GM12891 (cell line): ENCODE measurements at places on chromosomes 11 and 22.
A peak's percentile ranks its signal among the peaks of the same experiment; 100 is the strongest.

GRCh38 chr11:2095198-2095520 is 44.0 kb downstream of the IGF2 start:
- no peak for DNase-seq

GRCh38 chr11:65454696-65455456 is 32.3 kb downstream of the NEAT1 start:
- peak; percentile 94 for DNase-seq

- no peak for DNase-seq
Measured at GRCh38 chr11:121134741-121135312, 33.8 kb downstream of the TECTA start.

- DNase-seq, result no peak
Measured at GRCh38 chr11:121067453-121067852, 33.6 kb upstream of the TECTA start.

DNA sequence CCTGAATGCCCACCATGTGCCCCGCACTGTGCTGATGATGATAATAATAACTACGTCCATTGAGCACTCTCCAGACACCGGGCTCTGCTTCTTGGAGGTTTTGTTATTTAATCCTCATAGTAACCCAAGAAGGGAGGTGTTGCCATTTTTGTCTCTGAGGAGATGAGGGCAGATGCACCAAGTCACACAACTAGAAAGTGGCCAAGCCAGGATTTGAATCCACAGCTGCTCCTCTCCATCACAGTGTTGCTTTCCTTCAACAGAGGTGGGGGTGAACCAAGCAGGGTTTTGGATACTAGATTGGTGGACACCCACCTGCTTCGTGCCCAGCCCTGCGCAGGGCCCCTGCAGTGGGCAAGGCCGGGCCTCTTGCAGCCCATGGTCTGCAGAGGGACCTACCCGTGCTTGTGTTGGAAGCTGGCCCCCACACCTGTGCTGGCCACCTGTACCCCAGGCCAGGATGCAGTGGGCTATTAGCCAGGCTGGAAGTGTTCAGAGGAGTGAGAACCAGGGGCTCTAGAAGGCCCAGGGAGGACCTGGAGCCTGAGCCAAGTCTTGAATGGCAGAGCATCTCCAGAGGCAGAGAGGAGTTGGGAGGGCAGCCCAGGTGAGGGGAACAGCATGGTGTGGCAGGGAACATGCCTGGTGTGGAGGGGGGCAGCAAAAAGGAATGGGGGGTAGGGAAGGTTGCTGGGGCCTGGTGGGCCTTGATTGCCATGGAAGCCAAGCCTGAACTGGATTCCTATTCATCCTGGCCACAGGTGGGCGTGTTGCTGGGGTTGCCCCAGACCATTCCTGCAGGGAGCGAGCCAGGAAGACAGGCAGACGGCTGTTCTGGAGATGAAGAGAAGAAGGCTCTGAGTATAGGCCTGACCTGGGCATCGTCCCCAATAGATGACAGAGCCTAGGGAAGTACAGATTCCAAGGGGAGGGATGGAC is 2.7 kb upstream of the DPP3 start:
- no peak for DNase-seq

GRCh38 chr11:72114570-72114969 is 2.1 kb upstream of the ANAPC15 start:
- no peak for DNase-seq

- DNase-seq, result no peak
Measured at GRCh38 chr11:103903621-103904323, 132.7 kb upstream of the DDI1 start.

GRCh38 chr11:6350486-6350885 is 30.2 kb upstream of the CAVIN3 start:
- DNase-seq, result no peak

GRCh38 chr11:77472991-77473800 is 698 bp downstream of the PAK1 start:
- peak; percentile 49 for DNase-seq

GRCh38 chr22:39349506-39349966 is 255 bp upstream of the SYNGR1 start:
- DNase-seq, result peak; percentile 62

DNA sequence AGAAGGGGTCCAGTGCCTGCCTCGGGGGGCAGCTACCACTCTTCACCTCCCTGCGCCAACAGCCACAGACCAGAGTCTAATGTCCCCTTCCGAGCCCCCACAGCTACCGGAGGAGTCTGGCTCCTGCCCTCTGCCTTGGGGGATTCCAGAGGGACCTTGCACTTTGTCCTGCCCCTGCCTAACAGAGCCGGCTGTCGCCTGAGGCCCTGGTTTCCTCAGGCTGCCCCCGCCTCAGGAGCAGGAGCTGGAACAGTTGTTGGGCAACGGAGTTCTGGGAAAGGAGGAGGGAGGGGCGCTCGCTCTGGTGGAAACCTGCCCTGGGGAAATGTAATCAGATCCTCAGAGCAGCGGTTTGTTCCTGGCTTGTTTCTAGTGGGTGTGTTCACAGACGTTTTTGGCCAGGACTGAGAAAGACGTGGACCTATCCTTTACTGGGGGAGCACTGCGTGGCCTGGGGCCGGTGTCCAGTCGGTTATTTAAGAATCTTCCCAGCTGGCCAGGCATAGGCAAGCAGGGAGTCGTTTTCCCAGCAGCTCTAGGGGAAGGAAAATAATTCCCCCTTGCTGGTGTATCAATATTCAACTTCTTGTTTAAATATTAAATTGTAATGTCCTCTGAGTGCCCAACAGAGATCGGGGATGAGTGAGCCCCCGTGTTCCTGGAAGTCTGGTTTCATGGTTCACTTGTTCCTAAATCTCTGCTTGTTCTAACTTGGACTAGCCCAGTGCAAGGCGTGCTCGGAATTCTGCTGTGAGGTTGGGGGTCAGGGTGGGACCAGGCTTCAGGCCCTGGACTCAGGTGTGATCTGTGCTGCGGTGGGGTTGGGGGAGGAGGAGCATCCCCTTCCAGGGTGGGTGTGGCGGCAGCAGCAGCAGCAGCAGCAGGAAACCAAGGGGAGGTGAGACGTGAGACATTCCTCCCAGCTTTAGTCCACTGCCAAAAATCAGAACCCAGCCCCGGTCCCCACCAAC is 32.1 kb downstream of the A4GALT start:
- no peak for DNase-seq

DNA sequence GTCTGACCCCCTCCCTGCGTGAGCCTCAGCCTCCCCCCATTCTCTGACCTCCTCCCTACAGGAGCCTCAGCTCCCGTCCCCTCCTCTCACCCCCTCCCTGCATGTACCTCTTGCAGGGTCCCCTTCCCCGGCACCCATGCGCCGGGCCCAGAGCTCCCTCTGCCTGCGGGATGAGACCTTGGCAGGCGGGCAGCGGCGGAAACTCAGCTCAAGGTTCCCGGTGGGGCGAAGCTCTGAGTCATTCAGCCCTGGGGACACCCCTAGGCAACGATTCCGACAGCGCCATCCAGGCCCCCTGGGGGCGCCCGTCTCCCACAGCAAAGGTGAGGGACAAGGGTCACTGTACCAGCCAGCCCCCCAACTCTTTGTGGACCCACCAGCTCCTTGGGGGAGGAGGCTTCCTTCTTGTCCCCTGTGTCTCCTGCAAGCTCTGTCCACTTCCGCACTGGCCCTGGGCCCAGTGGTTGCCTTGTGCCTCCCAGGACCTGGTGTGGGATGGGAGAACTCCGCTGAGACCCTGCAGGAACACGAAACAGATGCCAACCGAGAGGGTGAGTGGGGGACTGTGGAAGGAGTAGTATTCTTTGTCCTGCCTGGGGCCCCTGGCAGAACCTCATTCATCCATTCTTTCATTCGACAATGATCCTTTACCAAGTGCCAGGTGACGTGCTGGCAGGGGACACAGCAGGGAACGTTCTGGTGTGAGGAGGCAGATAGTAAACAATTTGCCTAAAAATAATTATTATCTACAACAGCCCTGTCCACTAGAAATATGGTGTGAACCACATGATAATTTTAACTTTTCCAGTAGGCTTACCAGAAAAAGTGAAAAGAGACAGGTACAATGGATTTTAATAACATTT is 3.7 kb upstream of the RPS6KA4 start:
- peak; percentile 84 for DNase-seq

DNA sequence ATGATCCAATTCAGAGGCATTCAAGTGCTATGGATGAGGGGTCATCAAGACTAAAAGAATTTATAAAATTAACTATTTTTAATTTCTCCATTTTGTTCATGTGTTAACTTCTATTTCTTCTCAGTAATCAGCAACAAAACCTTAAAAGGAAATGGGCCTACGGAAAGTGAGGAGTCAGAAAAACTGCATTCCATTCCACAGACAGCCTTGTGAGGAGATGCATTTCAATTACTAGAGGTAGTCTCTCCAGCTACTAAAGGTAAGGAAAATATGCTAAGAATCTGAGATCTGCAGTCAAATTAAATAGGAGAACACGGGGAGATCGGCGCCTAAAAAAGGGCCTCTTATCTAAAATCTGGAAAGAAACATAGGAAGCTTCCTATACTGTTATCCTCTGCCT is 661.7 kb downstream of the DLG2 start:
- no peak for DNase-seq

DNA sequence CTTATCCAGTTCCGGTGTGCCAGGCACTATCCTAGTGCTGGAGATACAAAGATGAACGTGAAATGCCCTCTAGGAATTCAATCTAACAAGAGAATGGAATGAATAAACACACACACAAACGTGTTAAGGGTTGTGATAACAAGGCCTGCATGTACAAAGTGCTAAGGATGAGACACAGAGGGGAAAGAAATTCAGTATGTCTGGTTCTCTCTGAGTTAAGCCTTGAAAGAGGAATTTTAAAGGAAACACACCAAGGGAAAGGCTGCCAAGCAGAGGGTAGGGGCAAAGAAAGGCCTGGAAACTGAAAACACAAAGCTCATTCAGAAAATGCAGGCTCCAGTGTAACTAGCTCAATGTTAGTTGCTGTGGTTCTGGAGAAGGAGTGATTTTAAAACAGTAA is 4.2 kb downstream of the CHKA start:
- no peak for DNase-seq

GRCh38 chr11:46326813-46327416 is 20.3 kb upstream of the DGKZ start:
- DNase-seq, result no peak

GRCh38 chr11:86395061-86395551 is 20.4 kb downstream of the CCDC81 start:
- no peak for DNase-seq

DNA sequence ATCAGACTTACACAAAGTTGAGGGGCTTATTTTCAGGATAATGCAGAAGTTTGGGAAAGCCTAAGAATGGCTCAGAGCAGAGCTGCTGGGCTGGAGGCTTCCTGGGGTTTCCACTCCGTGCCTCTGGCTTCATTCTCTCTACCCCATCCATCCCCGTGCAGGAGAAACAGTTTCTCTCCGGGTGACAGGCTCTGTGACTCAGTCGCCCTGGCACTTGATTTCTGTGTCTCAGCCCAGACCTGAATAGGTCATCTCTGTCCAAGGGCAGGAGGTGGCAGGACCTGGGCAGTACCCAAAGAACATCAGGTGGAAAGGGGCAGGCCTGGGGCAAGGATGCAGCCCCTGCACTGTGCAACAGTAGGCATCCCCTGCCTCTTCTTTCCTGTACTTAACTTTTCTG is 38.4 kb upstream of the RTL6 start:
- no peak for DNase-seq

GRCh38 chr11:64650923-64651523 is 60.0 kb downstream of the SLC22A12 start:
- DNase-seq, result no peak

DNA sequence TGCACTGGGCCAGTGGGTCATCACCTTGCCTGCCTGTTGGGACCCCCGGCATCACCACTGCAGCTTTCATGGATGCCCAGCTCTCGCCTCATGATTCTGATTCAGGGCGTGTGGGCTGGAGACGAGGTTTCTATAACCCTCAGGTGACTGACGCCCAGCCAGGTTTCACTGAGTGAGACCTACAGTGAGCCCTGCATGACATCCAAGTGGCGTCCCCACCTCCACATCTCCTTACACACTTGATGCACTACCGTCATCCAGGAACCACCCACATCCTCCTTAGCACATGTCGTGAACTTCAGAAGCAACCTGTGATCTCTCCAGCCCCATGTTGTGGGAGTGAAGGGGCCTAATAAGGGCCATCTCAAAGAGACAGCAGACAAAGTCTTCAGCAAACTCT is 257.5 kb downstream of the CTTN start:
- no peak for DNase-seq

DNA sequence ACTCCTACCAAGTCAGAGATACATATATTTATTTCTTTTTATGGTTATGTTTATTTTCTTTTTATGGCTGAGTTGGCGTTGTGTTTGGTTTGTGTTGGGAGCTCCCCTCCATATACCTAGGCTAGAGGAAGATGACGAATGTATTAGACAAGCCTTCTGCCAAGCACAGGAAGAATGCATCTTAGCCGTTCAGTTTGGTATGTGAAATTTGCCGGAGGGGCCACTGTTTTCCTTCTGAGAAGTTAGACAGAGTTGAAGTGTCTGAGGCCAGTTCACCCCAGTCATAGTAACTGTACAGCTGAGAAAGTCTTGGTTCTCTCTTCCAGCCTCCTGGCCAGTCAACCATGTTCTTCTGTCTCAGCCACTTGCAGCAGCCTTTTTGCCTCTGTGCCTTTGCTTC is 29.8 kb downstream of the TEAD1 start:
- DNase-seq, result no peak

DNA sequence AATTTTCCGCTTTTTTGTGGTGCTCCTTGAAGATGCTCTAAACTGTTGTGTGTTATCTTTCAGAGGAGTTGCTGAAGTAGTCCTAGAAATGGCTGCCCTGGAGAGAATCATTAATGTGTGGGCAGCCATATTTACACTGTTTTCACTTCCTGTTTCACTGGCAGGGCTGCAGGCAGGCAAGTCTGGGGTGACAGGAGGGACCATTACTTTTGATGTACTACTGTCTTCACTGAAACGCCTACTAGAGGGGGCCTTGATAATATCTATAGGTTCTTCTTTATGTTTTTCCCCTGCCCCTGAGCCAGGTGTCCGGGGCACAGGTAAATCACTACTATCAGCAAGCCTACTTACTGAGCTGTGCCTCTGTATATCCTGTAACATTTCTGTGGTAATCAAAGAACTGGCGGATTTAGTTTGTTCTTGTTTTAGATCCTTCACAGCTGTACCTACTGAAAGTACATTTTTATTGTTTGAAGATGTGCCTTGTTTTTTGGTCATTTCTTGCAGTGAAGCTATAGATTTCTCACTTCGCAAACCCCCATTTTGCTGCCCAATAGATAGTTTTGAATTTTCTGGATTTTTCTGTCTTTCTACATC is 39.7 kb downstream of the ACAT1 start:
- DNase-seq, result peak; percentile 33

- DNase-seq, result no peak
Measured at GRCh38 chr22:29838599-29838956, 504 bp upstream of the ASCC2 start.

GRCh38 chr11:120248551-120249278 is 8.8 kb downstream of the POU2F3 start:
- DNase-seq, result no peak

GRCh38 chr11:130211781-130212401 is 52.3 kb downstream of the ST14 start:
- DNase-seq, result no peak

GRCh38 chr11:21948876-21949275 is 244.0 kb upstream of the ANO5 start:
- no peak for DNase-seq

- no peak for DNase-seq
Measured at GRCh38 chr11:91956711-91957110, 267.9 kb upstream of the FAT3 start.
